ENCODE measurements at places on chromosomes 16 and 17. TPM values are rescaled to one million over a fixed set of nuclear protein-coding genes. Genes with fewer than 3 reads are reported as not detected.

The GP1BA gene
- total RNA-seq: not detected

The TSR1 gene
- total RNA-seq: 49.0 TPM

The CHST5 gene
- not detected for total RNA-seq

The RCVRN gene
- total RNA-seq: 0.52 TPM

The KRTAP4-3 gene
- total RNA-seq: not detected

The ZNF594 gene
- total RNA-seq: 7.5 TPM

The BEAN1 gene
- 0.23 TPM for total RNA-seq

The FBXW10 gene
- not detected for total RNA-seq

The NOL3 gene
- total RNA-seq: 58.2 TPM

The MYO18A gene
- 54.4 TPM for total RNA-seq

The ZMYND15 gene
- 0.42 TPM for total RNA-seq

The PLA2G15 gene
- total RNA-seq: 17.9 TPM

The CHD9NB gene
- total RNA-seq: 0.34 TPM

All from esophagus muscularis mucosa (tissue), 4 donors.